Substantia nigra (tissue), 51 donors: ENCODE measurements at places on chromosomes 12 and 14.

GRCh38 chr14:38044710-38045109 lies 163.0 kb upstream of the SSTR1 start:
- DNase-seq = no peak

GRCh38 chr14:93963692-93964091 lies 12.7 kb downstream of the ASB2 start:
- DNase-seq = no peak

DNA sequence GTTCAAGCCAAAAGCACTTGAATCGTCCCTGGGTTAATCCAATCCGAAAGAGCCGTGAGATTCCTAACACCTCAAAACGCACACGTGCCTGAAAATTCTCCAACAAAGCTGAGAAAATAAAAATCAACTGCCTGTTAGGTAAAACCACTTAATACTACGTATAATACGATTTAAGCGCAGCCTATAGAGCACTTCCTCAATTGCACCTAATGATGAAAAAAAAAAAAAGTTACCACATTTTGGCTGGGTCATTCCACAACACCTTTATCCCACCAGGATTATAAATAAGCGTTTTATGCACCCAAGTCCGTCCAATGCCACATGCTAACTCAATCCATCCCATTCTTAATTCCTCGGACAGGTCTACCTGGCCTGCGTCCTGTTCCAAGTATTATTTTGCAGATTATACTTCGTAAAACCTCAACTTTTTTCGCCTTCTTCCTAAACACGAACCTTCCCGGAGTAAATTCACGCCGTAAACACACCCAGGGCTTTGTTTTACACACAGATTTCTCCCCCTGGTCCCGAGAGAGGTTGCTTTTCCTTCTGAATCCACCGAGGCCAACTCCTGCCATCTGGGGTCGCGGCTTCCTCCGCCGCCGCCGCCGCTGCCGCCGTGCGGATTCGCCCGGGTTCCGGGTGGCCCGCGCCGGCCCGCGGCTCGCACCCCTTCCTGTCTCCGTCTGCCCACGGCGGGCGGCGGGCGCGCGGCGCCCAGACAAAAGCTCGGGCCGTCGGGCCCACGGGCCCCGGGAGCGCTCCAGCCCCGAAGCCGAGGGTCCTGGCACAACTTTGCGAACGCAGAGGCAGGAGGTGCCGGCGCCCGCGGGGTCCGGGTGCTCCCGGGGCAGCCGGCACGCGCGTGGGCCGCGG lies 66.2 kb downstream of the RNF34 start:
- DNase-seq = no peak

- peak; percentile 9 for DNase-seq
These were observed 14.0 kb upstream of the TBPL2 start for GRCh38 chr14:55454264-55455002.

- no peak for DNase-seq
These were observed 83.2 kb upstream of the STAC3 start for GRCh38 chr12:57334219-57334618.

DNA sequence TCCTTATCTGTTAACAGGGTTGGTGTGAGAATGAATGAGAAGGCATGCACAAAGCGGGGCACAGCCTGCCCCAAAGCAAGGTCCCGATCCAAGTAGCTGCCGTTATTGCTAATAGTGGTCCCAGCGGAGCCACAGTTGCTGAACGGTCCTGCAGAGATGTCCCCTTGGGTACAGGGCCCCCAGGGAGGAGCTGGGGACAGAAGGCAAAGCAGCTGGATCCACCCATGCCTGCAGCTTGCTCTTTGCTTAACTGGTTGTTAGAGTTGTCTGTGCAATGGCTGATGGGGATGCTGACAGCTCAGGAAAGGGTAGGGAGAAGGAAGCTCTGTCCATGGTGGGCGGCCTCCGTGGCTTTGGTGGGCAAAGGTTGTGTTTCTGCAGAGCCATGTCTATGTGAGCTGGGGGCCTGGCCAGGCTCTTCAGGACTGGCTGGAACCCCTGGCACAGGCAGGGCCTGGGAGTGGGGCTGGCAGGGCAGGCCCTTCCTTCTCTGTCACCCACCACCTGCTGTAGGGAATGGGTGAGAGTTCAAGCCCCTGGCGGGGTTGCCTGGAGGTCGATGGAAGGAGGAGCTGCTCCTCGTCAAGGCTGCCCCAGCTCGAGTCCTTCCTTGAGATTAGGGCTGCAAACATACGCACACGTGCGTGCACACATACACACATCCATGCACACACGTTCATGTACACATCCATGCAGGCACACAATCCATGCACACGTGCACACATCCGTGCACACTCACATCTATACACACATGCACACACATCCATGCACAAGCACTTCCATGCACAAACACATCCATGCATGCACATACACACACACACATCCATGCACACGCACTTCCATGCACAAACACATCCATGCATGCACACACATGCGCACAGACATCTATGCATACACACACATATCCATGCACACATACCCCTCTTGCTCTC lies 35.4 kb downstream of the NOC4L start:
- DNase-seq = no peak

GRCh38 chr14:99769799-99770198 lies 23.4 kb upstream of the EML1 start:
- no peak for DNase-seq

GRCh38 chr14:99664058-99664936 lies 19.4 kb downstream of the HHIPL1 start:
- no peak for DNase-seq

DNA sequence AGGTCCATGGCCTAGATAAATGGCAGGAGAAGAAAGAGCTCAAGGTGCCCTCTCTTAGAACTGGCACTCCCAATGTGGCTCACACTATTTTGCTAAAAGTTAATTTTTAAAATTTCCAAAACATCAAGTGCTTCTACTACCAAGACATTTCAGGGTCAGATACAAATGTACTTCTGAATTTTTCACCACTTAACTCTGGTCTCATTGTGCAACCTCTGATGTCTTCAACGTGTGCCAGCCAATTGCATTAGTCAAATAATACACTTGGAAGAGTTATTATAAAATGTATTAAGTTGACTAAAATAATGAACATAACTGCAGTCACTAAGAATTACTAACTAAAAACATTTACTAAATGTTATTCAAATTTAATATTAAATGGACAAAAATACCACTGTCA lies 41.3 kb downstream of the SLC25A47 start:
- no peak for DNase-seq

- DNase-seq = no peak
These were observed 59.1 kb upstream of the MED13L start for GRCh38 chr12:116336542-116337065.

DNA sequence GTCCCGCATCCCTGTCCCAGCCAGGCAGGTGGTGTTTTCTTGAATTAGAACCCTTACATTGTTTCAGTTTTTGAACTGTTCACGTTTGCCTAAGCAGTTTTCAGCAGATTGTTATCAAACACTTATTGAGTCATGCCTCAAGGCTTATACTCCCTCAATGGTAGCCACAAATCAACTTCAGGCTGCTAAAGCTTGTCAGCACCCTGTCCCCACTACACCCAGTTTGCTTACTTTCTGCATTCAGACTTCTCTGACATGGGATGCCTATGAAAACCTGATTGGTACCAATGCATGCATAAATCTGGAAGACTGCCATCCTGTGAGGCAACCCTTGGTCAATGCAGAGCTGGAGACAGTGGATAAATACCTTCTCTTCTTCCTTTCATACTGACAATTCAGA lies 225.4 kb downstream of the BTG1 start:
- DNase-seq = no peak

GRCh38 chr12:188910-189621 lies 24.9 kb downstream of the SLC6A12 start:
- DNase-seq = peak; percentile 61

GRCh38 chr12:47071241-47071852 lies 8.1 kb upstream of the PCED1B start:
- DNase-seq = no peak

- DNase-seq = no peak
These were observed 126.7 kb upstream of the TMEM260 start for GRCh38 chr14:56452940-56453339.

DNA sequence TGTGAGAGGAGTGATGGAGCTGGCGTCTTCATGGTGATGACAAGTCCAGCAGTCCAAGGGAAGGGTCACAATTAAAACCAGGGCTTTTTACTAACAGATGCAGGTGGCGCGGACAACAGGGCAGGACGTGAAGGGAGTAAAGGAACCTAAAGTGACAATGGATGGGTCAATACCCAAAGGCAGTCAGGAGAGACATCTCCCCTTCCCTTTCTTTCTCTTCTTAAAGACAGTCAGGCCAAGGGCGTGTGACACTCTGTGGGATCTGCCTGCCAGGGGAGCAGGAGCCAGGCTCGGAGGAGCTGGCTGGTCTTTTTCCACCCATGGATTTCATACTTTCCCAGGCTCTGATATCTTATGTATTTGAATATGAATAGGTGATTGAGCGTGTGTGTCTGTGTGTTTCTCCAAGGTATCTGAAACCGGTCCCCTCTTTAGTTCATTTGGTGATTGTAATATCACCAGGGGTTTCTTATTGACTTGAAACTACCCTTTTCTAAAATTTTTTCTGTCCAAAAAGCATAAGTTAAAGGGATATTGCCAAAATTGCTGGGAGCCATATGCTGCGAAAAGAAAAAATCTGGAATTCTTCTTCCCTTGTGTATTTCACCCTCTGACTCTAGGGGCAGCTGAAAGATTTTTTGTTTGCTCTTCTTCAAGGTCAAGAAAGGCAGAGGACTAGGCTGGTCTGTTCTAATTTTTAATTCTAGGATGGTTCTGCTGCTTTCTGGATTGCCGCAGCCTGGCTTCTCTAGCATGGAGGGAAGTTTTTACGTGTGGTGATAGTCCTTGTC lies 61.8 kb downstream of the FBXL14 start:
- DNase-seq = no peak

DNA sequence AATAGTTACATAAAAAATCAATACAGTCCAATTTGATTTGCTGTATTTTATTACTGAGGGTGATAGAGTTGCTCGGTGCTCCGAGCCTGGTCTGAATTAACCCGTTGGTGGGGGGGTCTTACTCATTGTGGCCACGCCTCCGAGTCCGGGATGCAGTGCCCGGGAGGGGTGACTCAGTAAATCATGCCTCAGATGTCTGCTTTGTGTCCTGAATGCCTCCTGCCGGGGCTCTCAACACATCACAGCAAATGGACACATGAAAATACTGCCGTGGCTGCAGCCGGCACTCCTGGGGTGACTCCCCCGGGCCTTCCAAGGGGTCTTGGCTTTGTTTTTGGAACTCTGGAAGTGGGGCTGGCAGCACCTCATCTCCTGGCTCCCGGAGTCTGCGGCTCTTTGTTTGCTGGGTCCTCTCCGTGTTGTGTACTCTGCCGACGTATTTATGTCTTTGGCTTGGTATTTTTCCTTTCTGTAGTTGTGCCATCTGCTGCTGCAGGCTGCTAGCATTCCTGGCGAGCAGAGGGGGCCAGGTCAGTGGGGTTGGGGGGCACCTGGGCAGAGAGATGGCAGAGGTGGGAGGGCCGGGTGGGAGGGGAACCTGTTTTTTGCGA lies 129.0 kb downstream of the AACS start:
- no peak for DNase-seq

- no peak for DNase-seq
These were observed 42.0 kb downstream of the SH2B3 start for GRCh38 chr12:111447571-111448265.

DNA sequence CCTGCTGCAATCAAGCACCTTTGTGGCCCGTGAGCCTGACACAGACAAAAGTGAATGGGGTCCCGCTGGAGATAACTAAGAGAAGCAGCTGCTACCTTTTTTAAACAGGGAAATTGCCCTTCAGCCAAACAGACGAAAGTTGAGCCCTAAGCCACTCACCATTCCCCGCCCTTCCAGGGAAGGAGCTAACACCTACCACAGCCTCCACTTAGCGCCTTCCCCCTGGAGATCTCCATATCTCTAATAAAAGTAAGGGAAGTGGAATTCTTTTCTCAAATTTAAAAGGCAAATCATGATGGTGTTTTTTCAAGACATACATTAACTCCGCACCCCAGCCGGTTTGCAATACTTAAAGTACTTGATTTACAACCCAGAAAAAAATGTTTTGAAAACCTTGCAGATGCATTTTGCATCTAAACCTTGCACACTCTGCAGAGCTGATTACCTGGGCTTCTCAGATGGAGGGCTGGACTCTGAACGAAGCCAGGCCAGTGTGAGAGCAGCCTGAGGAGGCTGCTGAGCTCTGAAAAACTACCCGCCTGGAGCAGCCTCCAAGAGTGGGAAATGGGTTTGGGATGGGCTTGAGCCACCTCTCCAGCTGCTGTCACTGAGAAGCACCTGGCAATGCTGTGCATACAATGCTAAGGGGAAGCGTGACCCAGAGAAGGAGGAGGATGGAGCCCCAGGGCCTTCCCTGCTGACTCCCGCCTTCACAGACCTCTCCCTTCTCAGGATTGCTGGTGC lies 10.0 kb downstream of the NUAK1 start:
- DNase-seq = no peak

GRCh38 chr12:61896436-61896835 lies 363.8 kb upstream of the USP15 start:
- DNase-seq = no peak

DNA sequence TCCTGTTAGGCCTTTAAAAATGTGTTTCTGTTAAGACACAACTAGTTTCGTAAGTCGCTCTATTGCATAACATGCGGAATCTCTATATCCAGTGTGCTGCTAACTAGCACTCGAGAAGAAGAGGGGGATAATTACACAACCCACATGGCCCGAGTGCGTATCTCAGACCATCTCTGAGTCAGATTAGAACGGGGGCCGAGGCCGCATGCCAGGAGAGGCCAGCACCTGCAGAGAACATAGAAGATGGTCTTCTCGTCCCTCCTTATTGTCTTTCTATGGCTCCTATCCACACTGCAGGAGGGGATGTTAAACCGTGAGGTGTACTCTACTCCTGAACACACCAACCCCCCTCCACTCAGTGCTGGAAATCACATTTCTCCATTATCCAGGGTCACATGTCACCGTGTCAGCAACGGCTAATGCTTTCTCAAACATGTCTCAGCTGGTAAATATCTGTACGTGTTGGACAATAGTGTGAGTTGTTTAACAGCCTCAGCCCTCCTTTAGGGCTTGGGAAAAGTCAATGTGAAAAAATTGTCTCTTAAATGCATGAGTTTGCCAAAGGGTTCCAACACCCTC lies 56.3 kb downstream of the CCDC88C start:
- DNase-seq = no peak

GRCh38 chr12:116765271-116765670 lies 27.2 kb downstream of the RNFT2 start:
- DNase-seq = no peak

DNA sequence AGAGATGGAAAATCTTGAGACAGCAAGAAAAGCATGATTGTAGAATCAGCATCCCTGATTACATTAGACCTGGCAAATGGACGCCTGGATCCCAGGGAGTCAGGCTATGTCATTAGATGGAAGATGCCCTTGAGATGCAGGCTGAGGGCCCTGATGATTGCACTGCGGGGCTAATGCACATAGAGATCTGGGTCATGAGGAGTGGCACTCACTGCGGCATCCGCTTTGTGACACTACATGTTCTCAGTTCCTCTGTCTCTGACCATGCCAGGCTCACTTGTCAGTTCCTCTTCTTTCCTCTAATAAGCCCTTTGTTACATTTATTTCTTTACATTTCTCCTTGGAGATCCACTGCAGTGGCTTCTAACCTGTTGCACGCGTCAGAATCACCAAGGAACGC lies 70.1 kb upstream of the GPATCH2L start:
- no peak for DNase-seq
